ENCODE measurements at places on chromosomes 12 and 14.

DNA sequence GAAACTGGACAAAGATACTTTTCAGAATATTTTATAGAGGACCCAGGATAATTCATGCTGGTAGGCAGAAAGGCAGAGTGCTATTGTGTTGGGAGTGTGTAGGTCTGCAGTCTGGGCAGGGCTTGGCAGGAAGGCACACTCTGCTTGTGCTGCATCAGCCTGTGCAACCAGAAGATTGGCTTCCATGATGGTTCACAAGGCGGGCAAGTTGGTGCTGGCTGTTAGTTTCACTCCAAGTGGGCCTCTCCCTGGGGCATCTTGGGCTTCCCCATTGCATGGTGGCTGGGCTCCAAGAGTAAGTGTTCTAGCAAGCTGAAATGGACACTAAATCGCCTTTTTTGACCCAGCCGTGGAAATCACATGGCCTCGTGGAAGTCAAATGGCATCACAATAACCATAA, 1.8 kb upstream of the UBE2N start:
- no peak for DNase-seq

- no peak for DNase-seq
These were observed 96.1 kb downstream of the RBM19 start for GRCh38 chr12:113870035-113870434.

DNA sequence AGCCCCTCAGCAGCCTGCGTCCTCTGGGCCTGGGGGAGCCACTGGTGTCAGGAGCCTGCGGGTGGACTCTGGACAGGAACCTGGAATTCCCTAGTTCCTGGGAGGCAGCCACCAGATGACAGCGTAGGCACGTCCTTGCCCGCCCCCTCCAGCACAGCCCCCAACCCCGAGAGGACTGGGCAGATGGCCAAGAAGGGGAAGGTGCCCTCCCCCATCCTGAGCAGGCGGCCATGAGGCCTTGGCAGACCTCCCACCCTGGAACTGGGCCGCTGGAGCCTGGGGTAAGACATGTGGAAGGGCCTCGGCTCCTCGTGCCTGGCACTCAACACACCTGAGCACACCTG, 60.4 kb upstream of the FBRSL1 start:
- DNase-seq: no peak

DNA sequence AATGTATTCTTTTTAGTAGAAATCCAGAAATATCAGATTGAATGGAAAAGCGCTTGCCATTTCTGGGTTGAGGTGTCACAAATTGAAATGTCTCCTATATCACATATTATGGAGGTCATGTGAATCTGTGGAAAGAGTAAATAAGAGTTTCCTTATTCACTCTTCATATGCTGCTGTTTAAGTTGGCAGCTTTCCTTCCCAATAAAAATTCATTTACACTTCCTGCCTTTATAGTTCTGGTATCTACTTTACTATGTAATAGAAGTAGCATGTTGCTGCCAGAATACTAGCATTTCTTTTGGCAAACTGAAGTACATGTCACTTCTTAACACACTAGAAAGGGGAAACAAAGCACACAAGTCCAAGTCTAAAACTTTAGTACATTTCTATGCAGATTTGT, 60.8 kb downstream of the SDR9C7 start:
- no peak for DNase-seq

DNA sequence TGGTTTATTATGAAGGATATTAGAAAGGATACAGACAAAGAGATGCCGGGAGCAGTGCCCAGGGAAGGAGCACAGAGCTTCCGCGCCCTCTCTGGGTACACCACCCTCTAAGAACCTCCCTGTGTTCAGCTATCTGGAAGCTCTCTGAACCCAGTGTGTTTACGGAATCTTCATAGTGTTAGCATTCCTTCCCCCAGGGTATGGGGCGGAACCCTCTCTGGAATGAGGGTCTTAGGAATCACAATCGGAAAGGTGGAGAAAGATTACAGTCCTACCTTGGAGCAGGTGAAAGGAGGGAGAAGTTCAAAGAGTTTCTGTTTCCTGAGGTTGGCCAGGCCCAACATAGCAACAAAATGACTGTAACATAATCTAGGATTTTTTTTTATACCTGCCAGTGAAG, 6.8 kb upstream of the NUDT4 start:
- DNase-seq: no peak

DNA sequence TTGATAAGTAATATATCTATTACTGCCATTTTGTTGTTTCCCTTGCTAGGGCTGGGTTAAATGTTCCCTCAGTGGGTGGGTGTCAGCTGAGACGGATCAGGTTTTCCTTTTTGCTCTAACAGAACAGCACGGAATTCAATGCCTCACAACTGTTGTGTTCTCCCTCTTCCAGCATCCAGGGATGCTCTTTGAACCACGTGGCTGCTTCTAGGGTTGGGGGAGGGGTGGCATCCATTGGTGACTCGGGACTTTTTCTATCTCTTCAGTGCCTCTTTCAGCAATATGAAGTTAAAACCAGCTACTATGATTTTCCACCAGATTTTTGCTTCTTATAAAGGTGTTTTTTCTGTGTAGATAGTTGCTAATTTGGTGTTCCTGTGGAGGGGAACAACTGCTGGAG, 884.9 kb upstream of the FOXG1 start:
- no peak for DNase-seq

GRCh38 chr12:100031836-100032235, 47.1 kb upstream of the ANKS1B start:
- peak; percentile 37 for DNase-seq

DNA sequence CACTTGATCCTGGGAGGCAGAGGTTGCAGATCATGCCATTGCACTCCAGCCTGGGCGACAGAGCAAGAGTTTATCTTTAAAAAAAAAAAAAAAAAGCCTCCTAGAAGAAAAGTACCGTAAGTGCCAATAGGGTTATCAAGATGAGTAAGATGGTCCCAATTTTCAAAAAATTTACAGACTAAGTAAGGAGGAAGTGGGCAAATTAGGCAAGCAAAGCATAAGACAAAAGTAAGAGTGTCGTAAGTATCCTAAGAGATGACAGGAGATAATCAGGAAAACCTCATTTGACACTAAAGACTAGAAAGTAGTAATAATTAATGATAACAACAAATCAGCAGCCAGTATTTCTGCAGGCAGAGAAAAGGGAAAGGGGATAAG, 12.2 kb downstream of the PYM1 start:
- no peak for DNase-seq

- DNase-seq: no peak
These were observed 27.9 kb downstream of the TMCC3 start for GRCh38 chr12:94622475-94622874.

DNA sequence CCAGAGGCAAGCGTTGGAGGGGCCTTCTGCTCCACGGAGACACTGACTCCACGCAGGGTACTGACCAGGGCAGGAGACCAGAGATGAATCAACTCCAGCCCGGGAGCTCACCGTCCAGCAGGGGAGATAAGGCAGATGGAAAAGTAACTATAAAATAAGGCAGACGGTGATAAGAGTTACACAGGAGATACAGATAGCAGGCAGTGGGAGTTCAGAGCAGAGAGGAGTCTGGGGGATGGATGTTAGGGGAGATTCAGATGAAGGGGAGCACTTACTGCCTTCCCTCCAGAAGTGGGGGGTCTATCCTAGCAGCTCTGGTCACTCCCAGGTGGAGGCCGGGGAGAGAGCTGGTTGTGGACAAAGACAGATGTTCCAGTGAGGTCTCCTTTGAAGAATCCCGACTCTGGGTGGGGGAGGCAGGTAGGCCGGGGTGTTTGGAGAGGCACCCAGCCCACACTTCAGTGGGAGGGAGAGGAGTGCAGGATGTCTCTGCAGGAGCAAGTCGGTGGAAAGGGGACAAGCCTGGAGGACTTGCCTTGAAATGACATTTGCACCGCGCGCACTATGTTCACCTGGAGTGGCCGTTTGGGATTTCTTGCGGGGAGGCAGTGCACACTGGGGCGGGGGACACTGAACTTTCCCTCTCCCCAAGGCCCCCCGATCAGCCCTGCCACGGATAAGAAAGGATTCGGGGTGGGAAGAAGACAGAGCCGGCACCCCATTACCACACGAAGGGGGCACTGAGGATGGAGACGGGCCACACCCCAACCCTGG, 1.2 kb downstream of the PITPNM2 start:
- no peak for DNase-seq

- no peak for DNase-seq
These were observed 58.6 kb upstream of the ATP2A2 start for GRCh38 chr12:110222433-110222832.

GRCh38 chr12:65518771-65519170, 240.3 kb downstream of the MSRB3 start:
- DNase-seq: no peak

DNA sequence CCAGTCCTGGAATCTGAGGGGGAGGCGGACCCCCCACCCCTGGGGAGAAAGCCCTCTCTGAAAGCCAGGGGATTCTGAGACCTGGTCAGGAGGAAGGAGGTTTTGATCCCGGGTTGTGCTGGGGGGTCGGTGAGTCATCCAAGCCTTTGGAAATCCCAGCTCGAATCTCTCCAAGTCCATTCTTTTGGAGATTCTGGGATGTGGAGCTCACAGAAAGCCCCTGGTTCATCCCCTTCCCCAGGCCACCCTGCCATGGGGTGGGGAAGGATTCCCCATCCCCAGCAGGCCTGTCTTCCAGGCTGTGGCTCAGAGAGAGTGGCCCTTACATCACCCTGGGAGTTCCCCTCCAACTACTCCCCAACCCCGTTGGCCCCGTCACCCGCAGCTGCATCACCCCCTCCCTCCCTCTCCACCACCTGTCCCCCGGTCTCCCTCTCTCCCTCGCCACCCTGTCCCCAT, 14.3 kb downstream of the EXOC3L4 start:
- no peak for DNase-seq

DNA sequence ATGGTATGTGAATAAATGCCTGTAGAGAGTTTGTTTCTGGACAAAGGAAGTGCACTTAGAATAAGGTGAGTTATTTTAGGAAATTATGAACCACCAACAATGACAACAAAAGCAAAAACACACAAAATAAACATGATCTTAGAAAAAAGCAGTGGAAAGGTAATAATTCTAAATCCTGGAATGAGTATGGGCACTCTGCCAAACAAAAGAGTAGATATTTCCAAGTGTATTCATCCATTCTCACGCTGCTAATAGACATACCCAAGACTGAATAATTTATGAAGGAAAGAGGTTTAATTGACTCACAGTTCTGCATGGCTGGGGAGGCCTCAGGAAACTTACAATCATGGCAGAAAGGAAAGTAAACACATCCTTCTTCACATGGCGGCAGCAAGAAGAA, 269.3 kb upstream of the NPAS3 start:
- no peak for DNase-seq

DNA sequence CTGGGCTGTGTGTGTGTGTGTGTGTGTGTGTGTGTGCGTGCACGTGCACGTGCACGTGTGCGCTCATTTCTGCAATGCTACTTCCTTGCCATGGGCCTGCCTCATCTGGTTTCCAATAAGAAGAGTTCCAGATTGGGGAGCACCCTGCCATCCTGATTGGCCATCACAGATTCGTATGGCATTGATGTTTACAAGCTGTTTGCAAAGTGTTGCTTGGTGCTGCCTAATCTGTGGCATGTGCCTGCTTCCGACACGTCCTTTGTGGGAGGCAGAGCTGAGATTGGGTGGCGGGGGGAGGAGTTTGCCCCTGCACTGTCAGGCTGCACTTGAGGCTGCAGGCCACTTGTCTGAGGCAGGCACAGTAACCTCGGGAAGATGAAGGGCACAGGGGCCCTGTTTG, 39.2 kb downstream of the SAMD4A start:
- no peak for DNase-seq

DNA sequence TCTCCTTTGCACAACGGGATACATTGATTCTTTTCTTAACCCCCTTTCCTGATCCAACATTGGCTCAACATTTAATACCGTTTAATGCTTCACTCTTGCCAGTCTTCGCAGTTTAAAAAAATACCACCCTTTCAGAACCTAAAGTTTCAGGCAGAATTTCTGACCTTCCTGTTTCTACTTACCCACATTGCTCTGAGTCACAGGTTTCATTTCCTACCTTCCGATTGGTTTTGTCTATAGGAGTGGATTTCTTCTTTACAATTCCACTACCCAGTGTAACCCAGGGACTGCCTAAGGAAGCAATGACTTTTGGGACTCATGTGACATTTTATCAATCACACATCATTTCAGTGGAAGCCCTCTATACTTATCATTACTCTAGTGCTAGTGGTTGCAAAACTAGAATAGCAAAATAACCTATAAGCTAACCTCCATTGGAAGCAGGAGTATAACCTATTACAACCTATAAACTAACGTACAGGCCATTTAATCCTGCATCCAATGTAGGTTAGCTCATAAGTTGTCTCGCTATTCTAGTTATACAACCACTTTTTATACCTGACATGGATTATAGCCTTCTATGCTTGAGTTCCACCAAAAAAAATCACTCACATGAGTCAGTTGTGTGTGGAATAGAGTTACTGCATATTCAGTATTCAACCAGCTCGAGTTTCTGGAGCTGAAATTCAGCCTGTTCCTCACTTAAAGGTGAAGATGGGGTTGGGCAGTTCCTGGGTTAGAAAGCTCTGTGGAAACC, 64.9 kb upstream of the KITLG start:
- no peak for DNase-seq

DNA sequence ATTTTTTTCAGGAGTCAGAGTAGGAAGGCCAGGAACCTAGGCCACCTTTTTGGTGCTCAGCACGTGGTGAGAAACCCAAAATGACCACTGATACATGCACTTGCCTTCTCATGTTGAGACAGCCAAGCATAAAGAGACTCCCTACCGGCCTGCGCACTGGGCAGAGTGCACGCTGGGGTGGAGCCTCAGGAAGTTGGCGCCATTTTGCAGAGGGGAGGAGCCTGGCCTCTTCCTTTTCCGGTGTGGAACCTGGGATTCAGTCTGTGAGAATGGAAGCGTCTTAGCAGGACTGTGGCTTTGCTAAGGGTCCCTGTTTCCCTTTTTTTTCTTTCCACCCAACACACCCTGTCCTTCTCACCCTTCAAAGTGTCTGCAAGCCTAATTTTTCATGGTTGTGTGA, 62.9 kb upstream of the RTRAF start:
- no peak for DNase-seq

DNA sequence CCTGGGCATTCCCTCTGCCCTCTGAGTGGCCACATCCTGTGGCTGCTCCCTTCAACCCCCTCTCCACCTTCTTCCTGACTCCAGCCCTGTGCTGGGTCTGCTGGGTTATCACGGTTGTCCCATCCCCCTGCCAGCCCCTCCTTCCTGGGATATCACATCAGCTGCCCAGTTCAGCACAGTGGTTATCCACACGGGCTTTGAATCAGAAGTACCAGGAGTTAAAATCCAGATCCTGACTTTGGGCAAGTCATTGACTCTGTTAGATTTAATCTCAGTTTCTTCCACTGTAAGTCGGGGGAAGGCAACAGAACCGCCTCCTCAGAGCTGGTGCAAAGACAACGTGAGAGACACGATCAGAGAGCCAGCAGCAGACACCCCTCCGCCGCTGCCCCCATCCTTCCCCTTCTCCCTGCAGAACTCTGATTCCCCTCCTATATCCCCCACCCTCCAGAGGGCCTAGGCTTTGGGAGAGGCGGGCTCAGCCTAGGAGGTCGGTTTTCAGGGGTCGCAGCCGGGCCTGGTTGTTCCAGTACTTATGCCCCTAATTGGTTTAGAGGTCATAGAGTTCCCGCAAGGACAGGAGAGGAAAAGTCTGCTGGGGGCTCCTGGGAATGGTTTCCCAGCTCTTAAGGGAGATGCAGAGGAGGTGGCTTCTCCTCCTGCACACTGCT, 42.5 kb downstream of the PRIMA1 start:
- DNase-seq: no peak

Measured in AG09319 (cell line).